ENCODE measurements at places on chromosomes 13 and 19. TPM values are rescaled to one million over a fixed set of nuclear protein-coding genes. Genes with fewer than 3 reads are reported as not detected.

Gene ZNF382
- 11.8 TPM for total RNA-seq

Gene CRLF1
- total RNA-seq: not detected

Gene ZNF211
- total RNA-seq: 17.8 TPM

Gene DOCK6
- total RNA-seq: 0.68 TPM

Gene COX7A1
- total RNA-seq: not detected

Gene ZNF570
- total RNA-seq: 5.7 TPM

Gene CFD
- 1.6 TPM for total RNA-seq

Gene CASP14
- not detected for total RNA-seq

Gene NTN5
- 1.1 TPM for total RNA-seq

Gene KIR2DL3
- not detected for total RNA-seq

Gene MTUS2
- not detected for total RNA-seq

GRCh38 chr19:53431399-53432087 lies at the start of gene ZNF761:
Gene ZNF761 (plus strand): TSS chr19:53431984. CDS start chr19:53447269, 15,285 bp downstream.
- H3K36me3 ChIP-seq: peaks cover 52% of the 10 kb centered on the region
- H3K27ac ChIP-seq: peak within 1 kb of the TSS; percentile 81
- peaks cover 23% of the 10 kb centered on the region for H3K4me1 ChIP-seq
- H3K4me3 ChIP-seq: peak within 1 kb of the TSS; percentile 93

- H3K27me3 ChIP-seq: peaks cover 23% of the 10 kb centered on the region
- no peak for DNase-seq
- H3K4me3 ChIP-seq: no peak overlapping the region
- H3K36me3 ChIP-seq: no peaks in the 10 kb centered on the region
Measured at GRCh38 chr13:113360446-113360845, 3.5 kb downstream of the GRTP1 start.

- no peaks in the 10 kb centered on the region for H3K4me1 ChIP-seq
- no peak overlapping the region for H3K4me3 ChIP-seq
- peaks cover 6% of the 10 kb centered on the region for H3K27me3 ChIP-seq
- no peak for DNase-seq
- no peaks in the 10 kb centered on the region for H3K36me3 ChIP-seq
- H3K27ac ChIP-seq: no peak overlapping the region
Measured at GRCh38 chr13:26425443-26426358, 131.8 kb upstream of the WASF3 start.

- H3K36me3 ChIP-seq: peaks cover 15% of the 10 kb centered on the region
- DNase-seq: no peak
- H3K27me3 ChIP-seq: no peaks in the 10 kb centered on the region
- no peak overlapping the region for H3K4me3 ChIP-seq
Measured at GRCh38 chr19:7415163-7415856, 66.6 kb downstream of the ARHGEF18 start.

GRCh38 chr19:55068950-55069864 lies 6.3 kb upstream of the RDH13 start:
- peaks cover 4% of the 10 kb centered on the region for H3K36me3 ChIP-seq
- no peak for DNase-seq
- H3K27me3 ChIP-seq: peaks cover 56% of the 10 kb centered on the region

GRCh38 chr13:80337288-80338081 lies 3.4 kb downstream of the SPRY2 start:
- H3K4me3 ChIP-seq: no peak overlapping the region
- no peak overlapping the region for H3K27ac ChIP-seq
- H3K4me1 ChIP-seq: peaks cover 12% of the 10 kb centered on the region
- DNase-seq: no peak
- peaks cover 15% of the 10 kb centered on the region for H3K27me3 ChIP-seq
- peaks cover 3% of the 10 kb centered on the region for H3K36me3 ChIP-seq

- no peaks in the 10 kb centered on the region for H3K27me3 ChIP-seq
- H3K4me3 ChIP-seq: peak overlapping the region; percentile 53
- peaks cover 12% of the 10 kb centered on the region for H3K4me1 ChIP-seq
- H3K27ac ChIP-seq: no peak overlapping the region
Measured at GRCh38 chr19:6925801-6926751, 38.7 kb downstream of the ADGRE1 start.

DNA sequence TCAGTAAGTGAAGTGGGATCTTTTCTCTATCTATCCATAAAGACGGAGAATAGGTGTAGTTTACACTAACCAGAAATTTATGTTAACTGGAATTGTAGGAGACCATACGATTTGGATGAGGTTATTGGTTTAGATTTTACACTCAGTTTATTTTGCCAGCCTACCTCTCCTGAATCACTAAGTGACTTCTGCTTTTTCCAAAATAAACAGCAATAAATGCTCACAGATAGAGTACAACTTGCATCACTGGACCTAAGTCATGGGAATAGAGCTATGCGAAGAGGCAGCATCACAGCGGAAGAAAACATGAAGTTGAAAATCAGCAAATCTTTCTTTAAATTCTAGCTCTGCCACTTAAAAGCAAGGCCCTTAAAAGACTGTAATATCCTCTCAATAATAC lies 781.0 kb downstream of the LIG4 start:
- H3K27ac ChIP-seq: no peak overlapping the region
- no peak overlapping the region for H3K4me3 ChIP-seq
- no peak for DNase-seq
- H3K4me1 ChIP-seq: no peaks in the 10 kb centered on the region
- no peaks in the 10 kb centered on the region for H3K27me3 ChIP-seq

GRCh38 chr19:44753932-44754749 lies 5.6 kb downstream of the BCL3 start:
- H3K4me3 ChIP-seq: peak overlapping the region; percentile 87
- H3K27me3 ChIP-seq: no peaks in the 10 kb centered on the region
- H3K36me3 ChIP-seq: peaks cover 82% of the 10 kb centered on the region
- H3K27ac ChIP-seq: peak overlapping the region; percentile 97
- peak; percentile 88 for DNase-seq

DNA sequence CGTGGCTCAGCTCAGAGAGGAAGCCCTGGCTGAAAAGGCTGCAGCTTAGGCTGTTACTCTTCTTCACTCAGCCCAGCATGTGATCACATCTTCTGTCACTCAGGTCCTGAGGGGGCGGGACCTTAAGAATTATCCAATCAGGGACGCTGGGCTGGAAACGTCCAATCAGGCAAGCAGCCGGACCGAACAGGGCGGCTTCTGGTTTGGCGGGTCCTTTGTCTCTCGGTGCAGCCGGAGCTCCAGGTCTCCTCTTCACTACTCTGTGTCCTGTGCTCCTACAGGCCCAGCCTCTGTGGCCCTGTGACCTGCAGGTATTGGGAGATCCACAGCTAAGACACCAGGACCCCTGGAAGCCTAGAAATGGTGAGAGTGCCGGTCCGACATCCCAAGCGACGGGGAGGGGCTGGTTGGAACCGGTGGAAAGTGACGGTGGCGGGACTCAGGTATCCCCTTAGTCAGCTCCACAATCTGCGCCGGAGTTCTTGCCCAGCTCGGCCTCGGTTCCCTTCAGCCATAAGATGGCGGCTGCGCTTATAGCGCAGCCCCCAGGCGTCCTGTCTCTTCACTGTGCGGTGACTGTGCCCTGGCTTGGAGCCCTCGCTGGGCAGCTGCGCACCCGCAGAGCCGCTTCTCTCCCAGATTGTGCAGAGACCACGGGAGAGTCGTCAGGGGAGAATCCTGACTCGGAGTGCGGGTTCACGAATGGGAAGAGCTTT lies at the start of gene ZNF93:
TSS of gene ZNF93 (plus strand) at position 218 of the 716 bp plus-strand sequence. CDS start at position 361, 143 bp downstream.
- peak within 1 kb of the TSS; percentile 93 for H3K27ac ChIP-seq
- H3K4me3 ChIP-seq: peak within 1 kb of the TSS; percentile 96
- no peaks in the 10 kb centered on the region for H3K27me3 ChIP-seq

DNA sequence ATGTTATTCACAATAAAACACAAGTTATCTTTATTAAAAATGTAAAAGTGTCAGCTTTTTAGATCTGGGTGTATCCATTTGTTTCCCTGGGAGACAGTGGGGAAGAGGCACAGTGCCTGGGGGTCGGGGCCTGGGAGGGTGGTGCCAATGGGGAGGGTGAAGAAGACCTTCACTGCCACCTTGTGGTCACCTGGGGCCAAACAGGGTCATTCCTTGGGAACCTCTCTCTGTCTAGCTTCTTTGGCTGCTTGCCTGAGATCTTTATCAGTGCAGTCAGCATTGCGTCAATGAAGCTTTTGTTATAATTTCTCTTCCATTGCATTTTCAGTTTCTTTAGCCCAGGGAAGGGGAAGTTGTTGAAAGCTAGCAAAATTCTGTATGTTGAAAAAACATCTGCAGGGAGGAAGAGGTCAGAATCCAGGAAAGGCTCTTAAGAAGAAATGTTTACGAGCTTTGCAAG lies 39.1 kb downstream of the PCDH8 start:
- no peaks in the 10 kb centered on the region for H3K36me3 ChIP-seq
- H3K4me3 ChIP-seq: no peak overlapping the region
- H3K27ac ChIP-seq: no peak overlapping the region
- peaks cover 4% of the 10 kb centered on the region for H3K4me1 ChIP-seq
- DNase-seq: peak; percentile 57
- H3K27me3 ChIP-seq: peaks cover 5% of the 10 kb centered on the region

GRCh38 chr13:92591117-92591516 lies 635.5 kb upstream of the GPC6 start:
- DNase-seq: no peak
- H3K4me3 ChIP-seq: no peak overlapping the region
- H3K27ac ChIP-seq: no peak overlapping the region

DNA sequence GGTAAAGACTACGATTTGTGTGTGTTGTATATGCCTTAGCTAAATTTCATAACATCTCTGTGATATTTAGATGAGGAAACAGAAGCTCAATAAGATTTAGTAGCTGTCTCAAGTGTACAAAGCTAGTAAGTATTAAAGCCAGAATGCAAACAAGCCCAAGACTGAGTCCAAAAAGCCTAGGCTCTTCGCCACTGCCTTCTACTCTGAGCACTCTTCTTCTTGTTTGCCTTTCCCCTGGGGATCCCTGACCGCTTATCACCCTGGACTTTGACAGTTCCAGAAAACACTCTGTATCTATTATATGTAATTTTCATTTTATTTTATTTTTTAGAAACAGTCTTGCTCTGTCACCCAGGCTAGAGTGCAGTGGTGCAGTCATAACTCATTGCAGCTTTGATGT lies 5.8 kb downstream of the TM9SF2 start:
- no peaks in the 10 kb centered on the region for H3K27me3 ChIP-seq
- no peak overlapping the region for H3K27ac ChIP-seq
- no peak overlapping the region for H3K4me3 ChIP-seq
- H3K4me1 ChIP-seq: peaks cover 68% of the 10 kb centered on the region
- DNase-seq: no peak
- H3K36me3 ChIP-seq: peaks cover 57% of the 10 kb centered on the region

- no peak for DNase-seq
- peaks cover 45% of the 10 kb centered on the region for H3K4me1 ChIP-seq
- peaks cover 20% of the 10 kb centered on the region for H3K36me3 ChIP-seq
- no peaks in the 10 kb centered on the region for H3K27me3 ChIP-seq
- H3K4me3 ChIP-seq: peak overlapping the region; percentile 99
Measured at GRCh38 chr13:78659450-78659730, 435 bp upstream of the OBI1 start.

DNA sequence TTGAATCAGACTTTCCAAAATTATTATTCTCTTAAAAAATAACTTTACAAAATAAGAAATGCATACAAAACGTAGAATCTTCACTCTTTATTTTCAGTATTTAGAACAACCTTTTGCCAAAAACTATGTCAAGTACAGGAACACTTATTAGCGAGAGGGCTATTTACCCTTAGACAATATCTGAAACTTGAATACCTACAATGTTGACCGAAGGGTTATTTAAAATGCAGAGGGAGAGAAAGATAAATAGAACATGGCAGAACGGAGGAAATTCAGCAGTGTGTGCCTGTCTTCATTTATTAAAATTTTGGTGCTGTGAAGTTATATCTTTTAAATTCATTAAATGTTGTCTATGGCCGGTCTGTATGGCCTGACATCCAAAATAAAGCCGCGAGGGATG lies 198.8 kb downstream of the EFNB2 start:
- no peak overlapping the region for H3K4me3 ChIP-seq
- no peaks in the 10 kb centered on the region for H3K4me1 ChIP-seq

- DNase-seq: no peak
- no peak overlapping the region for H3K4me3 ChIP-seq
- peaks cover 4% of the 10 kb centered on the region for H3K27me3 ChIP-seq
- no peaks in the 10 kb centered on the region for H3K4me1 ChIP-seq
- H3K36me3 ChIP-seq: no peaks in the 10 kb centered on the region
- H3K27ac ChIP-seq: no peak overlapping the region
Measured at GRCh38 chr13:29108068-29108786, 288.1 kb downstream of the MTUS2 start.

DNA sequence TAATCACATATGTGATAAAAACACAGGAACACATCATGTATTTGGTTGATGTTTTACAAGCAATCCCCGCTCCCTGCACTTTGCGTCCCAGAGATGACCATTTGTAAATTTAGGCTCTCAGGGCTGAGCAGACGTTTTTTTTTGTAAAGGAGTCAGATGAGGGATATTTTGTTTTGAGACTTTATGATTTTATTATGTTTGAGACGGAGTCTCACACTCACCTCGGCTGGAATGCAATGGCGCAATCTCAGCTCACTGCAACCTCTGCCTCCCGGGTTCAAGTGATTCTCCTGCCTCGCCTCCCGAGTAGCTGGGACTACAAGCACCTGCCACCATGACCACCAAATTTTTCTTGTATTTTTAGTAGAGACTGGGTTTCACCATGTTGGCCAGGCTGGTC lies 1.4 kb downstream of the TLE6 start:
- H3K27me3 ChIP-seq: peaks cover 16% of the 10 kb centered on the region
- peaks cover 21% of the 10 kb centered on the region for H3K4me1 ChIP-seq
- no peaks in the 10 kb centered on the region for H3K36me3 ChIP-seq
- H3K4me3 ChIP-seq: no peak overlapping the region
- DNase-seq: no peak

- no peak for DNase-seq
- H3K27me3 ChIP-seq: peaks cover 1% of the 10 kb centered on the region
- H3K4me3 ChIP-seq: no peak overlapping the region
- no peaks in the 10 kb centered on the region for H3K36me3 ChIP-seq
- no peak overlapping the region for H3K27ac ChIP-seq
Measured at GRCh38 chr19:32526895-32527294, 54.1 kb upstream of the PDCD5 start.

DNA sequence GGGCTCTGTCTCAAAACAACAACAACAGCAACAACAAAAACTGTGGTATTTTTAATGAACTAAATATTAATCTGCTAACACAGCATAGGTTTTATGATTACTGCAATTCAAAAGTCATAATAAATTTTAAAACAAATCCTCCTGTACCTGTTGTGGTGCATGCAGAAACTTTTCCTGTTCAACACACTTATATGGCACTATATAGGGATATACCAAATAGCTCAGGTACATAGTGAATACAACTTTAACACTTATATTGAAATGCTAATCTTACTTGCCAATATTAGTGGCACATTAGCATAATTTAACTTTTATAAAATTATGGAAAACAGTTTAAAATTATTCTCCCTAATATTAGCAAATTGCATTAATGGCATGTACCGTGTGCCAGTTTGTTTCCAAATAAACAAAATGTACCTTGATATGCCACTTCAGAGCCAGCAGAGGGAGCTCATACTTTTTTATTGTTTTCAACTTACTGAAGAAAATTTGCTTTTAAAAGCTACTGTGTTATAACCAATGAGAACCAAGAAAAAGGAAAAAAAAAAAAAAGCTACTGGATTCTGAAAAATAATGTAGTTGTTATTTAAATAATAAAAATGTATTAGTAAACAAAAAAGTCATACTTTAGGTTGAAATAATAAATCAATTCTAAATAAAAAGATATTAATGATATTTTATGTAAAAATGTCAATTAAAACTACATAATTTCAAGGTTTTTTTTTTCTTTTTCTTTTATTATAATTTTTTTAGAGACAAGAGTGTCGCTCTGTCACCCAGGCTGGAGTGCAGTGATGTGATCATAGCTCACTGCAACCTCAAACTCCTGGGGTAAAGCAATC lies 18.0 kb upstream of the RBM26 start:
- no peaks in the 10 kb centered on the region for H3K36me3 ChIP-seq
- H3K27ac ChIP-seq: no peak overlapping the region
- no peaks in the 10 kb centered on the region for H3K27me3 ChIP-seq

Data from activated CD4-positive, alpha-beta memory T cell treated with anti-CD3 and anti-CD28 coated beads, Interleukin-2, amount 10 ng/mL, durations not matched to agents 7 days and 5 days (primary cell).